ENCODE measurements at places on chromosomes 7 and 10. TPM values are rescaled to one million over a fixed set of nuclear protein-coding genes. Genes with fewer than 3 reads are reported as not detected.

DNA sequence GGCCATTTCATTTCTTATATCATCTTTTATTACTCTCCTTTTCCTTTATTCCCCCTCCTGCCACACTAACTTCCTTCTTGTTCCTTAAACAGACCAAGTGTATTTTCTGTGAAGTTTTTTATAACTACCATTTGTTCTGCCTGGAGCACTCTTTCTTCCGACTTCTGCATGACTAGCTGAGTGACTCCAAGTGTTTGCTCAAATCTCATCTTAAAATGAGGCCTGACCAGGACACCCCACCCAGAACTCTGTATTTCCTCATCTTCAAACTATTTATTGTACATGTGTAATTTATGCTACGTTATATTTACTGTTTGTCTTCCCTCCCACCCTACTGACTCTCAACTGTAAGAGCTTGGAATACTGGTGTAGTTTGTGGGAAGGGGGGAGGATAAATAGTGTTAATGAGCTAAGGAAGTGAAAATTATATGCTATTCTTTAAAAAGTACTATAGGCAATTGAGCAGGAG, 3.2 kb downstream of the MINDY3 start:
- no peak for DNase-seq
- H3K4me1 ChIP-seq, result peaks cover 25% of the 10 kb centered on the region
- H3K27me3 ChIP-seq, result peaks cover 12% of the 10 kb centered on the region

Gene NUTM2B
- 1.8 TPM for total RNA-seq

Gene NODAL
- not detected for total RNA-seq

DNA sequence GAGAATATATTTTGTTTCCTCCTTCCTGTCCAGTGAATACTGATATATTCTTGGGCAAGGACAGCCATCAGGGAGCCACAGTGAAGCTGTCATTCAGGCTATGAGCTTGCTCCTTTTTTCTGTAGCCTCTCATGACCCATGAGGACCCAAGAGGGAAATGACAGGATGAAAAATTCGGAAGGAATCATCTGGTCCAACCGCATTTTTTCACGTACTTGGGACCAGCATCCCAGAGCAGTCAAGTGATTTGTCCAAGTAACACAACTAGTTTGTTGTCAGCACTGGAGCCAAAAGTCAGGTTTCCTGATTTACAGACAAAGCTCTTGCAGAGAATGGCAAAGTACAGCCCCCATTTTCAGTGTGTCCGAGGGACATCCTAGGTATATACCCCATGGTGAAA, 47.2 kb upstream of the AGBL3 start:
- H3K4me3 ChIP-seq, result no peak overlapping the region
- no peak overlapping the region for H3K27ac ChIP-seq
- peaks cover 19% of the 10 kb centered on the region for H3K36me3 ChIP-seq
- peaks cover 15% of the 10 kb centered on the region for H3K4me1 ChIP-seq

DNA sequence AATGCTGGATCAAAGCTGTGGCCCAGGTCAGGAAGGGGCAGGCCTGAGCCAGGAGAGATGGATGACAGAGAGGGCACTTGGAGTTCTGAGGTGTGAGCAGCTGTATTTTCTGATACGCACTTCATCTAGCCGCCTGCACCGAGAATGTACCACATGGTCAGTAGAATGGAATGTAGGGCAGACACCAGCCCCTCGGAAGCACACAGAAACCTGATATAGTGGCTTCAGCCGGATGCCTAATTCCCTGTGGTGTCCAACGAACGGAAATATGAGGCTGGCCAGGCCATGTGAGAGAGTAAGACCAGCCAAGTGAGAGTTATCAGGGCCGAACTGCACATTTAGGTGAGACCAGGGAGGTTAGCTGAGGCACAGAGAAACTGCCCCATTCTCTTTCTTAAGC, 46.7 kb upstream of the PLCE1 start:
- H3K27ac ChIP-seq, result no peak overlapping the region
- no peaks in the 10 kb centered on the region for H3K27me3 ChIP-seq
- H3K36me3 ChIP-seq, result no peaks in the 10 kb centered on the region
- H3K4me3 ChIP-seq, result no peak overlapping the region
- peaks cover 3% of the 10 kb centered on the region for H3K4me1 ChIP-seq

- peaks cover 59% of the 10 kb centered on the region for H3K4me1 ChIP-seq
- DNase-seq, result no peak
- H3K27me3 ChIP-seq, result no peaks in the 10 kb centered on the region
- peak overlapping the region; percentile 83 for H3K27ac ChIP-seq
- peak overlapping the region; percentile 5 for H3K4me3 ChIP-seq
These were observed 109.3 kb downstream of the GRK5 start for GRCh38 chr10:119316729-119317097.

- no peak overlapping the region for H3K27ac ChIP-seq
- peaks cover 19% of the 10 kb centered on the region for H3K4me1 ChIP-seq
- H3K36me3 ChIP-seq, result peaks cover 5% of the 10 kb centered on the region
- DNase-seq, result no peak
- peaks cover 20% of the 10 kb centered on the region for H3K27me3 ChIP-seq
- H3K4me3 ChIP-seq, result no peak overlapping the region
These were observed 20.3 kb upstream of the RNF32 start for GRCh38 chr7:156620291-156620675.

DNA sequence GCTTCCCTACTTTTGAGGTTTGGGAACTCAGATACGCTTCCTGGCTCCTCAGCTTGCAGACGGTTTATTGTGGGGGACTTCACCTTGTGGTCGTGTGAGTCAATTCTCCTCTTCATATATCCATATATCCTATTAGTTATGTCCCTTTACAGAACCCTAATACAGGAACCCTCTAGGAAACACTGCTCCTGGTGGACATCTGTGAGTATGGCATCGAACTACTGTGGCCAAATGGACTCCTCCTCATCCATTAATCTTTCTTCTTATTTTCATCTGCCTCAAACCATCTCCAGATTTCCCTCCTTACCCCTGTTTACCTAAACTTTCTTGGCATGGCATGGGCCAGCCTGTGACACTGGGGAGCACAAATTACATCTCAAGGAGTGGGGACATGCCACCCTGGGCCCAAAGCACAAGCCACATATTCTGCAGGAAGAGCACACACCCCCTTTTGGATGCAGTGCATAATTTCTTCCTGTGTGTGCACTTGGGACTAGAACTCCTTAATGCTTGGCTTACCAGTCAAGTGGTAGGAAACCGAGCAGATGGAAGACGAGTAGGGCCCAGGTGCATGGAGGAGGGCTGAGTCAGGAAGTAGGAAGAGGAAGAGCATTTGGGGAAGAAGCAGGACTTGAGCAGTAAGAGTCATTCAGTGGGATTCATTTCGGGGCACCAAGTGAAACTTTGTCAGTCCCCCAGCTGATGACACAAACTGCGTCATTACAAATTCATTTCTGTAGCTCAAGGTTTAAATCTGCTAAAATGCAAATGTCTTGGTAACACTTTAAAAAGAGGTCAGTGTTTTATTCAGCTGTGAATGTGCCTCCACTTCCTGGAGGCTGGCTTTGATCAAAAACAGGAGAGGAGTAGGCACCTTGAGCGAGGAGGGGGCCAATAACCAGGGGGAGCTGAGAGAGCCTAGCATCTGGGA, 80.8 kb upstream of the PLXNA4 start:
- DNase-seq, result no peak
- no peaks in the 10 kb centered on the region for H3K36me3 ChIP-seq
- H3K4me3 ChIP-seq, result no peak overlapping the region
- H3K27me3 ChIP-seq, result no peaks in the 10 kb centered on the region
